ENCODE measurements at places on chromosomes 7 and 10.

DNA sequence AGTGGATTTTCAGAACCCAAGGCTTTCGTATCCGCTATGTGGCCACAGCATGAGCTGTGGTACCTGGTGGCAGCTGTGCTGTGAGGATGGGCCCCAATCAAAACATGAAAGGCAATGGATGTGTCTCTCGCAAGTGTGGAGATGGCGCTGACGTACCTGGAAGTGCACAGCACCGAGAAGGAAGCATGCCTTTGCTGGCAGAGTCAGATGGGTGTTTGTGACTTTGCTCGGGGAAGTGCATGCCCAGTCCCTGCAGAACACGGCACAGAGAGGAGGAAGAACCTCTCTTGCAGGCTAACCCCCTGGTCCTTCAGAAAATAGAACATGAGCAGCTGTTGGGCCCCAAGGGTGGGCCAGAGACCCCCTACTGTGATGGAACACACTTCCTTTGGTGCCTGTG, 654.1 kb upstream of the ZWINT start:
- no peak for DNase-seq

GRCh38 chr7:135232720-135233119, 918 bp upstream of the STRA8 start:
- DNase-seq, result no peak

DNA sequence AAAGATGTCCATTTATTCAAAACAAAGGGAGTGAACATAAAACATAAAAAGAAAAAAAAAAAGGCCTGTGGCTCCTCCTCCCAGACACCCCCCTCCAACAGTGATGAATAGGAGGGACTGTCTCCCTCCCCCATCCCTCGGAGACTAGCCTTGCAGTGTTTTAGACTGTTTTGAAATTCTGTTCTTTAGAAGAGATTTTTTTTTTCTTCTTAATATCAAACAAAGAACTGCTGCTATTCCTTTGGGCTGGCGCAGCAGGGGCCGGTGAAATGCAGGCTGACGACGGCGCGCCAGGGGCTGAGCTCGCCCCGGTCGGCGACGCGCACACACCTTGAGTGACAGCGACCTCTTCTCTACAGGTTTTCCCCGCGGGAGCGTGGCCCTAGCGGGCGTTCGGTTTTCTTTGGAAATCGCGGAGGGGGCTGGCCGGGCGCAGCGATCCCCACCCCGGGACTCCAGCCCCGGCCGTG, at the start of gene LANCL2:
TSS of gene LANCL2 (plus strand) at position 133 of the 470 bp plus-strand sequence. CDS start 689 bp downstream, outside the sequence.
- DNase-seq, result no peak

DNA sequence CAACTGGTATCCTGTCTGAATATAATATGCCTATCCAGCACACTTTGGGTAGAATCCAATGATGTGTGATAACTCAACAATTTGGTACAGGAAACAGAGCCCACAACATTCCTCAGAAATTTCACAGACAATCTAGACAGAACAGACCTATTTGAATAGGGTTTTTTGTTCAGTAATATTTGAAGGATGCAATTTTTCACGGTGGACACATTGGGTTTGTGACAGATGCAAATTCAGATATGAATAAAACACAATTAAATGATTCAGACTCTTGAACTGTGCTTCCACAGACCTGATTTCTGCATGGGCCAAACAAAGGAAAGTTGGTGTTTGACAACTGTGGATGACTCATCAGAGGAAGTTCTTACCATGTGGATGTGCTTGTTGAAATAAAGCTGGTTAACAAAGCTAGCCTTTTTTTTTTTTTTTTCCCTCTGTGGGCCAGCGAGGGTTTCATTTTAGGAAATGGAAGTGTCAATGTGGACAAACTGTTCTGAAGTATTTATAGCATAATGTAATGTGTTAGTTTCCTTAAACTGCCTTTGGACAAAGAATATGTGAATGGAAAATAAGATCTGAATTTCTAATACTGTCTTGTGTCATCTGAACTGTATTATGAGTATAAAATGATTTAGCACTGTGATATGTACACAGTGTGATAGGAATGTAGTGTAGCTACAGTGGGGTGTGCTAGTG, 43.2 kb upstream of the FAM133B start:
- peak; percentile 78 for DNase-seq

- no peak for DNase-seq
These were observed 246.1 kb downstream of the TNS3 start for GRCh38 chr7:47335557-47336471.

- DNase-seq, result no peak
These were observed 24.0 kb downstream of the HABP2 start for GRCh38 chr10:113576852-113577251.

GRCh38 chr10:7035126-7035761, 375.6 kb downstream of the SFMBT2 start:
- no peak for DNase-seq

DNA sequence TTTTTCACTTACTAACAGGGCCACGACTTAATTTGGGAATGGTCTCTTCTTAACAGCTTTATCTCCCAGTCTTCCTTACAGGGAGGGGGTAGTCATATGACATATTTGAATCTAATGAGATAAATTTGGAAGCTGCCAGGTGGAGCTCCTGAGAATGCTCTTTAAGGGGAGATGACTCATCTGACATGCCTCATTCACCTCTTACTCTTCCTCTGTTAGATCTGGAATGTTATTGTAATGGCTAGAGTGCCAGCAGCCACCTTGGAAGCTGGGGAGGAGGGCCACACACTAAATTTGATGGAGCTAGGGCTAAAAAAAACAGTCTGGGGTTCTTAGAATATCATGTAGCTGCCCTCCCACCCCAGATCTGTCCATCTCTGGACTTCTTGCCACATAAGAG, 22.7 kb downstream of the HECW1 start:
- no peak for DNase-seq

DNA sequence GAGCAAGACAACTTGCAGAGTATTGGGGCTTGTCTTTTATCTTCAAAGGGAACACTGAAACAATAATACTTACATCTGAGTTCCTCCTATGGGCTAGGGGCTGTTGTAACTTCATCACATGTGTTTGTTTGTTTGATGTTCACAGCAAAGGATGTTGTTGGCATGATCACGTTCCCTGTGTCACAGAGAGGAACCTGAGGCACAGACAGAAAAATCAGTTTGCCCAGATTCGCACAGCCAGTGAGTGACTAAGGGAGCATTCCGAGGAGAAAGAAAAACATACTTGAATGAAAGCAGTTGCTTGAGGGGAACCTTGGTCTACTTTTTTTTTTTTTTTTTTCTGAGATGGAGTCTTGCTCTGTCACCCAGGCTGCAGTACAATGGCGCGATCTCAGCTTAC, 87.2 kb upstream of the PFKP start:
- DNase-seq, result peak; percentile 38

DNA sequence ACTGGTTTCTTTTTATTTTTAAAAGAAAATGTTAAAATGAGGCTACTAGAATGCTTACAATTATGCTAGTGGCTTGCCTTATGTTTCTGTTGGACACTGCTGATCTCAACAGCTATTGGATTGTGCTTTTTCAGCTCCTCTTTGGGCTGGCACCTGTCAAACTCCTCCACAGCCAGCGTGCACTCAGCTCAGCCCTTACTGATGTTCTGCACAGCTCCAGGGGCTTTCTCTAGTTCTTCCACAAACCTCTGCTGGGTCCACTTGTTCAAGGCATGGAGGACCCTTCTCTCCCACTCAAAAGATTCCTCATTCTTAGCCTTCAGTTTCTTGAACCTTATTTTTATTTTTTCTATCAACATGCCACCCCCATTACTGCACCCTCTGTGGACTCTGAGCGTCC, 96.0 kb downstream of the VIPR2 start:
- no peak for DNase-seq

- no peak for DNase-seq
These were observed 58.4 kb downstream of the ZNF467 start for GRCh38 chr7:149714910-149715471.

DNA sequence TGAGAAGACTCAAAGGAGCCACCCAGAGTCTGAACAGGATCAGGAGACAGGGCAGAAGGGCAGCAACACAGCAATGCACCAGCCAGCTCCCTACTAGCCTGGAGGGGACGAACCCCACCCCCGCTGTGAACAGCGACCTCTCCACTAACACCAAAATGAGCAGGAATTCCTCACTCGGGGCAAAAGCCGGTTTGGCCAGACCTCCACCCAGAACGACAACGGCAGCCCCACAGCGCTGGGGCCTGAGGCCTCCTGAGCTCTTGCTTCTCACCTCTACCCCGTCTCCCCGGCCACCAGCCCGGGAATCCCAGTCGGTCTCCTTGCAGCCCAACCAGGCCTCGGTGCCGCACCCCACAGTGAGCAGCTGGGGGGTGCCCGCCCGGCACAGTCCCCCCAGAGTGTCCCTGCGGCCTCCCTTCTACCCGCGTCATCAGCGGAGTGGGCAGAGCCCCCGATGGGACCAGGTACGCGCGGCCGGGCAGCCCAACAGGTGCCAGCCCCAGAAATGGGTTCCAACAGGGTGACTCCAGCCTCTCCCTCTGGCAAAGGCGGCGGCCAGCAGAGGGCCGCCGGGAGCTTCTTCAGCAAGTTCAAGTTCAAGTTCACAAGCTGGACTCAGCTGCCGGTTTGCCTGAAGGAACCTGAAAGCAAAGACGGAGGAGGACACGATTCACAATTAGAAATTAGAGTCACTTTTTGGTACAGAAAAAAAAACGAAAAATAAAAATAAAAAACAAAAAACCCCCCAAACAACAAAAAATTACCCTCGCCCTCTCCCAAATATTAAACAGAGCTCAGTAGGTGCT, 129.0 kb downstream of the MARCHF5 start:
- DNase-seq, result no peak

DNA sequence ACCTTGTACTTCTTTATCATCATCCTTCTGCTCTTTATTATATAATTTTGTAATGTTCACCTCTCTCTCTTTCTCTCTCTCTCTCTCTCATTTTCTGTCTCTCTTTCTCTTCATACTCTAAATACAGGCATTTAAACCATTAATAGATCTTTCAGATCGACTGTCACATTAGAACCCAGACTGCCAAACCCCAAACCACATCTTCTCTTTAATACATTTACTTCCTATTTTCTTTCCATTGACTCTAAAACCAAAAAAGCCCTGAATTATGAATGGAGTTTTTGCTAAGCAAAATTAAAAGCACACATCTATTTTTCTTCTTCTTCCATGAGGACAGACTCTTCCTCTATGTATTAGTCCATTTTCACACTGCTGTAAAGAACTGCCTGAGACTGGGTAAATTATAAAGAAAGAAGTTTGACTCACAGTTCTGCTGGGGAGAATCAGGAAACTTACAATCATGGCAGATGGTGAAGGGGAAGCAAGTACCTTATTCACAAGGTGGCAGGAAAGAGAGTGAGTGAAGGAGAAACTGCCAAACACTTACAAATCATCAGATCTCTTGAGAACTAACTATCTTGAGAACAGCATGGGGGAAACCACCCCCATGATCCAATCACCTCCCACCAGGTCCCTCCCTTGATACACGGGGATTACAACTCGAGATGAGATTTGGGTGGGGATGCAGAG, 272.7 kb upstream of the MGMT start:
- no peak for DNase-seq

DNA sequence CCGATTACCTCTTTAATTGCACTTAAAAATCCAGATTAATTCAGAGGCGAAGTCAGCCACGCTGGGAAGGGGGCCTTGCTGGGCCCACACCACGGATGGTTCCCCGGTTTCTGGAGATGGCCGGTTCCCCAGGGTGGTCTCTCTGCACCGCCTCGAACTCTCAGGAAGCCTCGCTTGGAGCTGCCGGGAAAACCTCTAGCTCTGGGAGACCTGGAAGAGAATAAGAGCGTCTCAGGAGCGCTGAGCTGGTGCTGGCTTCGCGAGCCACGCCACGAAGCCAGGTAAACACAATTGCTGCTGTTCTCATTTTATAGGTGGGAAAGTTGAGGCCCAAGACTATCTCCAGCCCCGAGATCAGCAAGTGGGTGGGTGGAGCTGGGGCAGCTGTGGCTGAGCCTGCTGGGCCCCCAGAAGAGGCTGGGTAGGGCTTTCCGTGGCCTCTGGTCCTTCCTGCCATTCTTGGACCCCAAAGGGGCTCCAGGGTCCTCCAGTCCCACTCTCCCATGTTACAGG, 110.4 kb downstream of the MICALL2 start:
- DNase-seq, result no peak

DNA sequence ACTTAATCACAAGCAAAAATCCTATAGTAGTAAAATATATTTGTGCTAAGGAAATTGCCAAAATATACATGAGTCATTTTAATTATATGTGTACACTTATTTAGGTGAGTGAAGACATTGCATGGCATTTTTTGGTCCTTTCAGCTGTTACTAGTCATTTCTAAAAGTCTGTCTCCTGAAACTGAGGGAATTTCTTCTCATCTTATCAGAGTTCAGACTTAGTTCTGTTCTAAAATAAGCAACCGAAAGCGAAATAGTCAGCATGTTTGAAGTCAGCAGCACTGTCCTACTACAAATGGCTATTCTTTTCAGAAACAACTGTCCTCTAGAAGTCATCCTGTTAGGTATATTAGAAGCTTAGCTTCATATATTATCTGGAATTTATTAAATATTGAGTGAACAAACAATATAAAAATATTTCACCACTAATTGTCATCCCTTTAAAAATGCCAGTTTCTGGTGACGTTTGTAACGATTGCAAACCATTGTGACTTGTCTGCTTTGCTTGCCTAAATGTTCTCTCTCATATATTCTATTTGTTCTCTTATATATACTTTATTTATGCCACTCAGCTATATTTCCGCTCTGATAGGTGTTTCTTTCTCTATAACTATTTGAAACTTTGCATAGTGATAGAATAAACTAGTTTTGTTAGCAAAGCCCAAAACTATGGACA, 227.4 kb upstream of the KAT6B start:
- no peak for DNase-seq

GRCh38 chr7:22781230-22781711, 41.4 kb downstream of the TOMM7 start:
- peak; percentile 85 for DNase-seq

GRCh38 chr7:28381466-28381865, 30.9 kb upstream of the CREB5 start:
- no peak for DNase-seq

DNA sequence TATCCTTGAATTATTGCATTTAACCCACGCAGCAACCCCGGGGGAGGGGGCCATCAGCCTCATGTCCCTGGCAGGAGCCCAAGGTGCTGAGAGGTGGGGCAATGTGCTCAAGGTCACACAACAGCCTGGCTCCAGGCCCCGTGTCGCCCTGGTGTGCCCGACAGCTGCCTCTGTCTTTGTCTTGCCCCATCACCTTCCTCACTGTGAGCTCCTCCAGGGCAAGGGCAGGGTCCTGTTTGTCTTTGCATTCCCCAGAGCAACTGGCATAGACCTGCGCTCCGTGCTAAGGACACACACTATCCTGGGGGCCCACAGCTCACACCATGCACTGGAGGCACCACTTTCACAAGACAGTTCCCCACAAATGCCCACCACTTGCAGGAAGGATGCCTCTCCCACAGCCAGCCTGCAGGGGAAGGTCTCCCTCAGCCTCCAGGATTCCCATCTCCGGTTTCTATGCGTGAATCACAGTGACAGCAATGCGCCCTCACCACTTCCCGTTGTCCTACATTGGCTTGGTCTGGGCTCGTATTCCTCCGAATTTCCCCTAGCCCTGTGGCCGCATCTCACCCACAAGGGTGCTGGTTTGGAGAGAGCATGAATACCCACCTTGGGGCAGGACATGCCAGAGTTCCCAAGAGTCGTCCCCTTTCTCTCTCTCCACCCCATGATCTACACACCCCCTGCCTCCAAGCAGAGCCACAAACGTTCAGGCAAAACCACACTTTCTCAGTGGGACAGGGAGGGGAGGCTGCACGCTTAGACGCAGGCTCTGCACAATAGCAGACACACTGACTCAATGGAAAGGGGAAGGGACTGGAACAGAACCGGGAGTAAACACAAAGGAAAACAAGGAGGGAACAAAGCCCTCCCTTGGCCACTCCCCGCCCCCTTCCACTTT, 10.3 kb downstream of the ITPRIP start:
- DNase-seq, result peak; percentile 63

- peak; percentile 55 for DNase-seq
These were observed 73.1 kb upstream of the UCN3 start for GRCh38 chr10:5291501-5292195.
